ENCODE measurements at places on chromosomes 1 and 21. TPM values are rescaled to one million over a fixed set of nuclear protein-coding genes. Genes with fewer than 3 reads are reported as not detected.

FCRL2 gene
- not detected for total RNA-seq

- H3K27me3 ChIP-seq = no peaks in the 10 kb centered on the region
- no peak overlapping the region for H3K4me3 ChIP-seq
- H3K36me3 ChIP-seq = no peaks in the 10 kb centered on the region
- H3K27ac ChIP-seq = no peak overlapping the region
- DNase-seq = no peak
These were observed 46.6 kb downstream of the FOXJ3 start for GRCh38 chr1:42288311-42288985.

TAGLN2 gene
- total RNA-seq = 239 TPM

NUP210L gene
- total RNA-seq = 0.24 TPM

DNA sequence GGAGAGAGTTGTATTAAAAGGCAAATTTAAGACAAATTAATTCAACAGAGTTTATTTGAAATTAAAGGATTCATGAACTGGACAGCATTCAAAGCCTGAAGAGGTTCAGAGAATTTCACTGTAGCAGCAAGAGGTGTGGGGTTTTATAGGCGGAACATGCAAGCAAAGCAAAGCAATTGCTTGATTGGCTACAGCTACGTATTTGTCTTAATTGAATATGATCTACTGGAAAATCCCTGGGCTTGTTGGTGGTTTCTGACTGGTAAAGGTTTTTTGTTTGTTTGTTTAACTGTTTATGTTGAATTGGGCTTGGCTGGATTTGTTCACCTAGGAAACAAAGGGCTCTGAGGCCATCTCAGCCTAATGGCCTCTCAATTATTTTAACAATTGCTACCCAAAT lies 61.5 kb downstream of the KCNK1 start:
- no peaks in the 10 kb centered on the region for H3K27me3 ChIP-seq
- H3K36me3 ChIP-seq = no peaks in the 10 kb centered on the region
- H3K27ac ChIP-seq = no peak overlapping the region
- H3K4me3 ChIP-seq = no peak overlapping the region
- H3K4me1 ChIP-seq = no peaks in the 10 kb centered on the region

NLRP3 gene
- 3.5 TPM for total RNA-seq

DNA sequence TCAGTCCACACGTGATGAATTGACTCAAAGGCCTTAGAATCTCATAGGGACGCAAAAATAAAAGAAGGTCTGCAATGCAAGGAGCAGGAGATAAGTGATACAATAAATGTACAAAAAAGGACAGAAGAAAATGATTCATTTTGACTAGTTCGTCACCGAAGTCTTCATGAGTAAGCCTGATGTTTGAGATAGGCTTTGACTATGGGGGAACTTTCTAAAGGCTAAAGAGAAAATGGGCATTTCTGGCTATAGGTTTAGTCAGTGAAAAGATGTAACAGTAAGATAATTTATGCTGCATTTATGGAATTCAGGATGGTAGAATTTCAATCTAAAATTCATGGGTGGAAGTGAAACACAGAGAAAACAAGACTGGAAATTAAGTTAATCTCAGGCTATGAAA lies 163.0 kb downstream of the ADGRL4 start:
- H3K27ac ChIP-seq = no peak overlapping the region
- H3K36me3 ChIP-seq = no peaks in the 10 kb centered on the region

PLA2G4A gene
- total RNA-seq = 1.2 TPM

- H3K27ac ChIP-seq = no peak within 1 kb of the TSS
- no peaks in the 10 kb centered on the region for H3K36me3 ChIP-seq
- H3K27me3 ChIP-seq = no peaks in the 10 kb centered on the region
- no peak for DNase-seq
These were observed at the start of gene CHIA for GRCh38 chr1:111290630-111291029. TSS of gene CHIA (plus strand) at chr1:111290851. CDS start at chr1:111310468, 19,617 bp downstream.

DNA sequence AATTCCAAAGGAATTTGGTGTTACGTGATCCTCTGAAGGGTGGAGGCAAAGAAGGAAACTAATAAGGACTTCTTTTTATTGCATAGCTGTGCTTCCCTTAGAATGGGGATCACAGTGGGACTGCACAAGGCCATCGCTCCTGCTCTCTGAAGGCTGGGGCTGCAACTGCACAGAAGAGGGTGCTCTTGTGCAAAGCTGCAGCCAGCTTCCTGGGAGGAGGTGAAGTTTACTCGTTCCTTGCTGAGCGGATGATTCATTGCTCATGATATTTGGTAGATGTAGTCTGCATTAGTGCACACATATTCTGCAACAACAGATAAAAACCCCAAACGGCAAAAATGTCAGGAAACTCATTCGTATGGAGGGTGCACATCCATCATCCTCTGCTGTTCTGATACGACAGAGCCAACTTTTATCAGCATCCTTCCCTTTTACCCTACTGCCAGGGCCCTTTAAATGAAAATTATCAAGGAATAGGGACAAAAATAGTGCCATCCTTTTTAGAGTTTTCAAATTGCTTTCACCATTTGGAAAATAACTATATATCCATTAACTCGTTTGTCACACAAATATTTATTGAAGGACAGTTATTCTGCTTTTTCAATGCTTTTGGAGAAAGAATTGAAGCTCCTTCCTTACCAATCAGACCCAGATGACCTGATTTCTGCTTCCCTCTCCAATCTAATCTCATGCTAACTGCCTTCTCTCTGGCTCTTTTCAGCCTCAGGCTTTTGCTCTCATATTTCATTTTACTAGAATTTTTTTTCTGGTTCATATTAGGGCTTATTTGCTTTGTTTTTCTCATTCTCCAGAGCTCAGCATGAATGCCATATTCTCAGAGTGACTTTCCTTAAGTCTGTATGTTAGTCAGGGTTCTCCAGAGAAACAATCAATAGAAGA lies 263.6 kb downstream of the DUSP10 start:
- H3K4me1 ChIP-seq = peaks cover 17% of the 10 kb centered on the region
- no peaks in the 10 kb centered on the region for H3K36me3 ChIP-seq
- H3K27me3 ChIP-seq = peaks cover 4% of the 10 kb centered on the region
- DNase-seq = peak; percentile 79
- H3K27ac ChIP-seq = peak overlapping the region; percentile 40
- no peak overlapping the region for H3K4me3 ChIP-seq

DNA sequence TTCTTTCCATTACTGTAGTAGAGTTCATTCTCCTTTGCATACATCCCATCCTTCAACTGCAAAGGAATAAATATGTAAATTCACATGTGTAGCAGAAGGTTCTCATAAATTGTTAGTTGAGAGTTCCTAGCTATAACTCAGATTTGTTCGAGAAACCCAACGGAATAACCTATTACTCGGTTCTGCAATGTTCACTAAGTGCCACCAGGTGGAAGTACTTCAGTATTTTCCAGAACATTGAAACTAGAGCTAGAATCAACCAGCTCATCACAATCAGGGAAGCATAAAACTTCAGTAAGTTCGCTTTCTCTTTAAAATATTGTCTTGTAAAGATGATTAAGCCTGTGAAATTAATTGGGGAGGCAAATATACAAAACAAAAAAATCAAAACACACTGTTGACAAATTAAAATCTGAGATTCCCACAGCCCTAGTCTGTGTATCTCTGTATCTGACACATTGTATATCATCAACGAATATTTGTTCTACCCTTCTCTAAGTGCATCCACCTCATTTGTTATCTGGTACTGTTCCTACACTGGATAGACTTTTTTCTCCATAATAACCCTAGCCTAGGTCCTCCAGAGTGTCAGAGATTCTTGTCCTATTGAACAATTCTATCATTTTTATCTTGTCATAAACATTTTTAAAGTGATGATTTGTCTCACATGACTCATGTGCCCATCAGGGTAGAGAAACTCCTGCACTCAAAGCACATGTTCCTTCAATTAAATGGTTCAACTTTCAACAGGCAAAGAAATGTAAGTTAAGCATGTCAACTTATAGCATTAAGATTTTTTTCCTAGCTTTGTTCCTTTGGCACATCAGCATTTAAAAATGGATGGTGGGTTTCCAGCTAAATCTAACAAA lies 31.9 kb downstream of the MROH9 start:
- H3K4me3 ChIP-seq = no peak overlapping the region
- no peak for DNase-seq
- peaks cover 34% of the 10 kb centered on the region for H3K27me3 ChIP-seq
- no peaks in the 10 kb centered on the region for H3K36me3 ChIP-seq
- no peak overlapping the region for H3K27ac ChIP-seq
- H3K4me1 ChIP-seq = no peaks in the 10 kb centered on the region

DNA sequence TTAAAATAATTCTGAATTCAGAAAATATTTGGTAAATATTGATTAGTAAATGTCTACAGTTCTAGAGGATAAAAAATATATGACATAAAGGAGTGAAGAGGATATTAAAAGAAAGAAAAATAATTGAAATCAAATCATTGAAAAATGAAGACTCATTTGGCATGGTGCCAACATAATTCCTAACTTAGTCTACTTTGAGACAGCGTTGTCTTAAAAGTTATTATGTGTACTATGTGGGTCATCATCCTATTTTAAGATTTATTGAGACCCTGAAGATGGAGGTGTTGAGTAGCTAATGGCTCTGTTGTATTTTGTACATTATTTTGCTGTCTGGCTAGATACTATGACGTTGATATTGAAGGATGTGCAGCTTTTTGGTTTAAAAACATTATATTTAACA lies 156.7 kb upstream of the PTGFR start:
- no peak for DNase-seq
- H3K4me3 ChIP-seq = no peak overlapping the region
- H3K4me1 ChIP-seq = no peaks in the 10 kb centered on the region
- H3K36me3 ChIP-seq = no peaks in the 10 kb centered on the region

DNA sequence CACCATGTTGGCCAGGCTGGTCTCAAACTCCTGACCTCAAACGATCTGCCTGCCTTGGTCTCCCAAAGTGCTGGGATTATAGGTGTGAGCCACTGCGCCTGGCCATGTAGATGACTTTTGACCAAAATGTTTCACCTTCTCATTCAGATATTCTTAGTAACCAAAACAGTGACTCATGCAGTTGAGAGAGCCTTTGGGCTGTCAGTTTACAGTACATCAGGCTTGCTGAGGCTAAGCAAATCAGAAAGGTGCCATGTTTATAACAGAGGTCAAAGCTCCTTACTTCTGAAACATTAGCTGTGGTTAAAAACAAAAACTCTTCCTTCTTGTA lies 21.0 kb downstream of the CNIH4 start:
- peak; percentile 71 for DNase-seq
- H3K36me3 ChIP-seq = peaks cover 18% of the 10 kb centered on the region
- no peaks in the 10 kb centered on the region for H3K27me3 ChIP-seq
- H3K4me1 ChIP-seq = peaks cover 84% of the 10 kb centered on the region

GRCh38 chr1:151984313-151984956 lies 9.2 kb downstream of the S100A10 start:
- H3K27ac ChIP-seq = peak overlapping the region; percentile 88
- H3K4me1 ChIP-seq = peaks cover 51% of the 10 kb centered on the region
- peak overlapping the region; percentile 82 for H3K4me3 ChIP-seq
- H3K27me3 ChIP-seq = no peaks in the 10 kb centered on the region
- DNase-seq = peak; percentile 64

DNA sequence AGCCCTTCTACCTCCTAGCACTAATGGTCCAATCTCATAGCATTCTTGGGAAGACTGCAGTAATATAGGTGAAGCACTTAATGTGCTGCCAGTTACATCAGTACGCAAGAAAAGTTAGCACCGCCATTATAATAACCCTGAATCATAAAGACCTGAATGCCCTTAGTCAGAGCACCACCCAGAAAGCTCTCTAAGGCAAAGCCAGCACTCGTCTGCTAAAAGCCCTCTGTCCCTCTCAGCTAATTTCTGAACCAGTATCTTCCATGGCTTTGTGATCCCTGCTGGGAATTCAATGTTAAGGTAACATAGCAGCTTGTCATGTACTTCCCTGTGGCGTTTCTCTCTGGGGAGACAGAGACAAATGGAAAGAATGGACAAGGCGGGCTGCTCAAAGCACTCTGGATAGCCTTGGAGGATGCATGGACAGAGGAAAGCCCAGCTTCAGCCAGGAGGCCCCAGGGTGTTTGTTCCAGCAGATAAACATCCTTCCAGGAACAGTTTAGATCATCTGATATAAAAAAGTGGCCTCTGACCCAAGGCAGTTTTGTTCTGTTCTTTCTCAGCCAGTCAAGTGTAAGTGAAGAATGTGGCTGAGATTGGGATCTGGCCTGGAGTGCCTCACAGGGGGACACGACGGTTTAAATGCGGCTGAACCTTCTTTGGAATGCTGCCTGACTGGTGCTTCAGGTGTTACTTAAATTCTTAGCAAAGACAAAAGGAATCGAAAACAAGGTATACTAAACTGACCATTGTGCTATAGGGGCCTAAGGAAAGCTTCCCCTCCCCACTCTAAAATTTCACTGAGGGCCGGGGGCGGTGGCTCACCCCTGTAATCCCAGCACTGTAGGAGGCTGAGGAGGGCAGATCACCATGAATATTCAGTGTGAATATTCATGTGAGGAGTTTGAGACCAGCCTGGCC lies 58.1 kb upstream of the VTCN1 start:
- H3K27ac ChIP-seq = no peak overlapping the region
- no peaks in the 10 kb centered on the region for H3K36me3 ChIP-seq
- DNase-seq = no peak
- H3K27me3 ChIP-seq = peaks cover 12% of the 10 kb centered on the region

Measured in natural killer cell treated with Interleukin-12 subunit alpha and Interleukin-12 subunit beta and Interleukin-15 and Interleukin-18, amount 100 ng/mL, for 72 hours (primary cell).